ENCODE measurements at places on chromosomes 1 and 21.

- DNase-seq, result no peak
These were observed 14.6 kb upstream of the RGS8 start for GRCh38 chr1:182698971-182699370.

DNA sequence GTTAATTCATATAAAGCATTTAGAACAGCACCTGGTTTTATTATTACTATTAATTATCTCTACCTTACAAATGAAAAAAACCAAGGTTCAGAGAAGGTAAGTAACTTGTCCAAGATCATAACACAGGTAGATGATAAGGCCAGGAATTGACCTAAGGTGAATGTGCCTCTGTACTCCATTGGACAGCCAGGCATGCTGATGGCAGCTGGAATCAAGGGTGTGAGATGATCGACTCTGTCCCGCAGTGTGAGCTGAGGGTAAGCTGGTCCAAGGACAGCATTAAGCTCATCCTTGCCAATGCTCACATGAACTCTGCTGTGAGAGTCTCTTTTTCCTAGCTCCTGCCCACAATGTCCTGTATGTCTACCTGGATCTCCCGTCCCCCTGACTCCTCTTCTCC, 58.4 kb downstream of the DMAP1 start:
- no peak for DNase-seq

GRCh38 chr1:94247138-94248094, 10.0 kb upstream of the ARHGAP29 start:
- DNase-seq, result peak; percentile 74

GRCh38 chr21:43297989-43298388, 128.9 kb downstream of the SIK1 start:
- no peak for DNase-seq

GRCh38 chr21:31426235-31426797, 82.3 kb upstream of the TIAM1 start:
- no peak for DNase-seq

DNA sequence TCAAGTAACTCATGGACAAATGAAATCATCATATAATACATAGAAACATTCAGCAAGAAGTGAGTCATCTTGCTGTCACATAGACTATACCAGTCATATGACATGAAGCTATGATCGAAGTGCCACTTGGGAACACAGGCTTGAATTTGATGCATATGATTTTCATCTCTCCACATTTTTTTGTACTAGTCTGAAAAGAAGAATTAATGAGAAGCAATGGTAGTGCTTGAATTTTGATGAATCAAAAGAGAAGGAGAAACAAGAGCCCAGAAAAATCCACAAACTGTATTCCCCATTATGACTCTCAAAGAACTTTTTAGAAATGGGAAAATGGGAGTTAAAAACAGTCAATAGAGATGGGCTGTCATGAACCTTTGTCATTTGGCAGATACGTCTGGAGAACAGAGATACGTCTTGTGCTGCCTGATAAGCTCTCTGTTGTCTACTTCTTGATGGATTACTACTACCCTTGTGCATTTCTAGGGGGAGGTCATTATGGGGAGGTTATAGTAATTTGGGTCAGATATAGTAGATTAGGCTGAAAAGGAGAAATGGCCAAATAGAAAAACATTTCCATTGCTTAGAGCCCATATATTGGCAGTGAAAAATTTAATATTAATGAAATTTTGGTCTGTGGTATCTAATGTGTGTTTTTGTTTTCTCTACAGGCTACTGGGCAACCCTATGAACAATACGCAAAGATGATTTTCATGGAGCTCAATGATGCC, 8.0 kb upstream of the LEPR start:
- no peak for DNase-seq

DNA sequence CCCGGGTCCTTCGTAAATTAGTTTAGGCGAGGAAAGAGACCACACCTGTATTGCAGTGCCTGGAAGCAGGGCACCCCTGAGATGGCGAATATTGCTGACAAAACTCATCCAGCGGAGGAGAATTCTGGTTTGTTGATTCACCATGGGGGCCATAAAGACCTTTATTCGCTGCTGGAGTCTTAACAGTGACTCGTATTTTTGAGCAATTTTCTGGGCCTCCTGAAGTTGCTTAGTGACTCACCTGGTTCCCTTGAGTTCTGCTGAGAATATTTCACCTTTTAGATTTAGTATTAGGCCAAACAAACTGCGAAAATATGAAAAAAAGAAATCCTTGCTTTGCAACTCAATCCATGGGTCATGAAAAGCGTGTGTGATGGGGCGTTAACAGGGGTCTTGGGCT, 20.6 kb upstream of the H6PD start:
- no peak for DNase-seq

DNA sequence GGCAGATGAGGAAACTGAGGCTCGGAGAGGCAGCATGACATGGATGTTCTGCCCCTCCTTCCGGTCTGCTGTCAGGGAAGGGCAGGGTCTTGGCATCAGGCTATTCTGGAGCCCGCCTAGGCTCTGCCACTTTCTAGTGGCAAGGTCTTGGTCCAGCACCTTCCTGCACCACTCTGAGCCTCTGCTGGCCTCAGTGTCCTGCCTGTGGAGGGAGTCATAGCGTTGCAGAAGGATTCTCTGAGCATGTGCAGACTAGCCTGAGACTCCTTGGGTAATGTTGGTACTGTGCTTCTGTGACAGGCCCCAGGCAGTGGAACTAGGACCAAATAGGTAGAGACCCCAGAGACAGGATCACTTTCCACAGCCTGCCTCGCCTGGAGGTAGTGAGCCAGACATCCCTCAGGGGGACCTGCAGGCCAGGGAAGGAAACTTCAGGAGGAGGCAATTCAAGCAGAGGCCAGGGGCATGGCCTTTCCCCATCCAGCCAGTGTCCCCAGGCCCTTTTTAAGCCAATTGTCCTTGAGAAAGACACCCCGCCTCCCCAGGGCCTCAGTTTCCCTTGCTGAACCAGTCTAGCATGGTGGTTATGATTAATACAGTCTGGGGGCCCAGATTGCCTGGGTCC, 10.6 kb downstream of the EDN2 start:
- no peak for DNase-seq

GRCh38 chr1:81714636-81715035, 86.1 kb upstream of the ADGRL2 start:
- DNase-seq, result no peak

DNA sequence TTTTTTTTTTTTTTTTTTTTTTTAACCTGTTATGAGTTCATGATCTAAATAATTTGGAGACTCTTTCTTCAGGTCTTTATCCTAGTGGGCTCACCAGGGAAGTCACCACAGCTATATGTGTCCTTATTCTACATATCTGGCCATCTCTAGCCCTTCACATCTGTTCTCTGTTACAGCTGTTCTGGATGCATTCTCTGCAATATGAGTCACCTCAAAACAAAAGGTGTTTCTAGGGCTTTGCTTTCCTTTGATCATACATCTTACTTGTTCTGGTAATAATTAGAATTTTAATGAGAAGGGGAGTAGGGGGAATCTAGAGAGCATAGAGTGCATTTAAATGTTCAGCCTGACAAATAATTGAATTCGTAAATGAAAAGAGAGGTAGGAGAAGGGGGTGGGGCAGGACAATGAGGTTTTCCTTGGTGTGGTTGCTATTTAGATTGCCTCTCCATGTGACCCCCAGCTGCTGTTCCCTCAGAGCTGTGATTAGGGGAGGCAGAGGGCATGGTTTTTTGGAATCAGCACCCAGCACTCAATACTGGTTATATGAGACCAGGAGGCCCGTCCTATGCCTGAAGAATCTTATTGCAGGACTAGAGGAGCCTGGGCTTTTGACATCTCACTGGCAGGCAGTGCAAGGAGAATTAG, 8.0 kb downstream of the SYT6 start:
- DNase-seq, result no peak

DNA sequence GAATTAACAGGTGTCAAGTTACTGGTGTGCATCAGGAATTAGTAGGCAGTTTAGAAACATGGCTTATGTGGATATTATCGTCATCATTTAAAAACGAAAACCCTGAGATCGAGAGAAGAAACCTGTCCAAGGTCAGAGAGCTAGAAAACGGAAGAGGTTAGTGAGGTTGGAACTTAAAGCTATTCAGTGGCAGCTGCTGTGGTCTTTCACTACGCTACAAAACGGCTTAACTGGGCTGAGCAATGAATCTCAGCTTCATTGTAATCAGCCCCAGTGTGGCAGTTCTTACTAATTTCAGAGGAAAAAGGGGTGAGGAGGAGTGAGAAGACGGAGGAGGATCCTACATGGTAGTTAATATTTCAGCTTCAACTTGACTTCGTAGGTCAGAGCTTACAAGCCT, 77.9 kb downstream of the DAB1 start:
- DNase-seq, result no peak

GRCh38 chr21:14239281-14239680, 23.3 kb downstream of the RBM11 start:
- no peak for DNase-seq

DNA sequence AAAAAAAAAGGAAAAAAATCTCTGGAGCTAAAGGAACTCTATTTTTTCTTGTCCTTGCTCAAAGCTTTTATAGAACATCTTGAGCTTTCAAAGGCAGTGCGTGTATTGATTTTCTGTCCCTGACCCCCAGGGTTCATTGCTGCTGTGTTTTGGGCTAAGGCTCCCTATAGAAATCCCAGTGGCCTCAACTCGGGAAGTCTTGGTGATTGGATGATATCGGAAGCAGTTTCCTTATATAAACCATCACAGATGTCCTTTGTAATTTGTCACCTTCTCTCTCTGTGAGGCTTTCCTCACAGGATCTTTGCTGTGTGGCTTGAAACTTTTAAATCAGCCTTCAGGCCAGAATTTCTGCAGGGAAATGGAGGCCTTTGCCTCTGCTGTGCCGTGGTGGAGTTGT, 397.7 kb downstream of the RPS6KC1 start:
- no peak for DNase-seq

DNA sequence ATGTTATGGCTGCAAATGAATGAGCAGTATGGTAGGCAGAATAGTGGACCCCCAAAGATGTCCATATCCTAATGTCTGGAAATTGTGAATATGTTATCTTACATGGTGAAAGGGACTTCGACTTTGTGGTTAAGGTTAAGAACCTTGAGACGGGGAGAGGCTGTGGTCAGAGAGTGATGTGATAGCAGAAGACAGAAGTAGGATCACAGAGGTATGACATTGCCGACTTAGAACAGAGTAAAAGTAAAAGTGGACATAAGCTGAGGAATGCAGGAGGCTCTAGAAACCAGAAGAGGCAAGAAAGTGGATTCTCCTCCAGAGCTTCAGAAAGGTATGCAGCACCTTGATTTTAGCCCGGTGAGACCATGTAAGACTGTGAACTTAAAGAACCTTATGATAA, 74.6 kb downstream of the CTH start:
- no peak for DNase-seq

- no peak for DNase-seq
These were observed 85.0 kb downstream of the PRDM2 start for GRCh38 chr1:13784971-13785370.

GRCh38 chr1:221723848-221724236, 18.0 kb downstream of the DUSP10 start:
- no peak for DNase-seq

GRCh38 chr1:52769346-52770033, 43.2 kb downstream of the ZYG11B start:
- no peak for DNase-seq

DNA sequence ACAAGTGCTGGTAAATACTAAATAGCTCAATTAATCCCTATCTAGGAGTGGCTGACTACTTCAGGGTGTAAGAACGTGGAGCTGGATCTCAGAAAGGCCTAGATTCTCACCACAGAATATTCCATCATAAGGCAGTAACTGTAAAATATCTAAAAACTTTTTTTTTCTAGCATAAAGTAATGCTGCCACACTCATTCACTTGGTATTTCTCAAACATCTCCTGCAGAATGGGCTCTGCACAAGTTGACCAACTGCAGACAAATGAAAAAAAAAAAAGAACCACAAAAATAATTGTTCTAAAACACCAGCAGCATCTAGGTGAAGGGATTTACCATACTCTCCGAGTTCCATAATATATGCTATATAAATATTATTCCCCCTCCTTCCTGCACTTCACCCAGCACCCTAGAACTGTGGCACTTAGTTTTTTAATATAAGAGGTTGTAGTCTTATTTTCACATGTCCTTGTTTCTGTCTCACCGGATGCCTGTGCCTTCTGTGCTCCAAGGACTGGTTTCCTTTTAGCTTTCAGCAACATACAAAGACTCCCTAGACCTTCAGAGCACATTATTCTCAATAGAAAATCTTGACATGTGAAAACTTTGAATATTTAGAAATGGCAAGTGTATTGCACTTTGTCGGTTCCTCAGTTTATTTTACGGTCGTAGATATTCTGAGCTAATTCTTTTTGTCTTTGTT, 8.9 kb downstream of the VSIG8 start:
- no peak for DNase-seq

DNA sequence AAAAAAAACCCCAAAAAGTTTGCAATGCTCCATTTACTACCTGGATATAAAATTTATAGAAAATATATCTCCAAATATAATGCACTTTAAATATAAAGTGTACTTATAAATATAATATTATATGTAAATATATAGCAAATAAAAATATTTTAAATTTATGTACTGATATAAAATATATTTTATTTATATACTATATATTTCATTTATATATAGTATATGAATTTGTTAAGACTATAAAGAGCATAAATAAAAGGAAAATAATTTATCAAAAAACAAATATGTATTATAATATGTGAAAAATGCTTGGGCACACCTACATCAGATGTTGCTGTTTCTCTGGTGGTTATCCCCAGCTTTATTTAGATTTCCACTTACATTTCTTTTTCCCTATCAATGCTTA, 71.0 kb upstream of the ZBTB18 start:
- no peak for DNase-seq

GRCh38 chr1:108611984-108612383, 48.9 kb downstream of the HENMT1 start:
- DNase-seq, result no peak

- no peak for DNase-seq
These were observed 948 bp downstream of the STK40 start for GRCh38 chr1:36384542-36385409.

- peak; percentile 13 for DNase-seq
These were observed 5.5 kb upstream of the MTMR11 start for GRCh38 chr1:149942207-149942606.

DNA sequence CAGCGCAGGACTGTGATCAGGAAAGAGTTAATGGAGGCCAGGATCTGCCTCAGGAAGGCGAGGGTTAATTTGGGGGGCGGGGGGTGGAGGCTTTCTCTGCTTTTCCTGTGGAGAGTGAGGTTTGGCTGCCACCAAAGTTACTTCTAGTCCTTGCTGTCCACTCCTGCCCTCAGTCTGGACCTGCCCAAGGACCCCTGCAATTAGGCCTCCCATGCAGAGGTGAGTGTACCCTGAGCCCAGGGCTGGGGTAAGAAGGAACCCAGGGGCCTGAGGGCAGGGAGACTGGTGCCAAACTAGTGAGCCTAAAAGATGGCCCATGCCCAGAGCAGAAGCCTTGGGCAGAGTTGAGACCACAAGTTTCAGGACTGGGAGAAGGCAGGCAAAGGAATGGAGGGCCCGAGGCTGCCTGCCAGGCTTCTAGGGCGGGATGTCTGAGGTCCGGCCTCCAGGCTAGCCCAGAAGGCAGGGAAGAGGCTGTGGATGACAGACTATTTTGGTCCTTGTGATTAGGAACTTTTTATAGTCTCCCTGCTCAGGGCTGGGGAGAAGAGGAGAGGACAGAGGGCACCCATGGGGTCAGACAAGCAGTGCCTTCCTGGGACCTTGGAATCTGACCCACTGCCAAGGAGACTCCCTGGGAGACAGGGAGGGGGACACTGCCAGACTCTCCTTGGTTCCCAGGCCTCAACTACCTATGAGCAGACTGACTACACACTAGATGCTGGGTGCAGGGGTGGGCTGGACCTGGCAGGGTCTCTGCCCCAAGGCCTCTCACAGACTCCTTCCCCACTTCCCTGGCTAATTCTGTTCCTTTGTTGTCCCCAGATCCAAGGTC, at the start of gene FAM110D:
TSS of gene FAM110D (plus strand) at position 172 of the 835 bp plus-strand sequence. CDS start 2,213 bp downstream, outside the sequence.
- DNase-seq, result no peak

Measured in frontal cortex (tissue), 4 donors.